HCT116 (cell line): ENCODE measurements at places on chromosomes 6 and 20.

DNA sequence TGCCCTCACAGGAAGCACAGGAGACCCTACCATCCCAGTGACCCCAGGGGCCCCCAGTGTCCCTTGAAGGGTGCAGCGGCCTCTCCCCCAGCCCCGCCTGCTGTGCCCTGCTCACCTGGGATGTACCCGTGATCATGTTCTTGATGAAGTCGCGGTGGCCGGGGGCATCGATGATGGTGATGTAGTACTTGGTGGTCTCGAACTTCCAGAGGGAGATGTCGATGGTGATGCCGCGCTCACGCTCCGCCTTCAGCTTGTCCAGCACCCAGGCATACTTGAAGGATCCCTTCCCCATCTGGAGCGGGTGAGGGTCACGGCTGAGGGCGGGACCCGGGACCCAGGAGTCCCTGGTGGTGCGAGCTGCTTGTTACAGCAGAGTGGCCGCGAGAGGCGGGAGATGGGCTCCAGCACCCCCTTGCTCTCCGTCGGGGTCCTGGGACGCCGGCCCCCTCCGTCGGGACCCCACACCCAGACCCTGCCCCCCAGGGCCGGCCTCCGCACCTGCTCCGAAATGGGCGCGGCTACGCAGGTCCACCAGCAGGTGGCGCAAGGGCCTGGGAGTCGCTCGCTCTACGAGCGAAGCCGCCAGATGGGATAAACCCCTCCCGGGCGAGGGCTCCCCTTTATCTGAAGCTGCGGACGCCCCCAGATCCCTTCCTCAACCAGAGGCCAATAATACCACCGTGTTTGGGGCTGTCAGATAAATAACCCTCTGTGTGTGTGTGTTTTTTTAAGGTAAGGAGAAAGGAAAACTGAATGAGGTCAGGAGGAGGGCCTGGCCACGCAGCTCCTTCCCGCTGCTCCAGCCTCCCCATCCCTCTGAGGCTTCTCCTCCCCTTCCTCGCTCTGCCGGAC lies 2.9 kb downstream of the EEF1A2 start:
- no peak overlapping the region for H3K4me3 ChIP-seq
- H3K4me1 ChIP-seq: peaks cover 17% of the 10 kb centered on the region
- H3K27ac ChIP-seq: peak overlapping the region; percentile 77
- DNase-seq: no peak
- H3K27me3 ChIP-seq: no peaks in the 10 kb centered on the region

GRCh38 chr6:12318749-12319148 lies 28.6 kb downstream of the EDN1 start:
- no peaks in the 10 kb centered on the region for H3K27me3 ChIP-seq
- H3K27ac ChIP-seq: no peak overlapping the region
- H3K4me1 ChIP-seq: peaks cover 6% of the 10 kb centered on the region
- no peak for DNase-seq

GRCh38 chr6:72769459-72770125 lies 147.7 kb downstream of the KCNQ5 start:
- H3K4me1 ChIP-seq: no peaks in the 10 kb centered on the region
- DNase-seq: no peak
- no peak overlapping the region for H3K4me3 ChIP-seq
- no peaks in the 10 kb centered on the region for H3K36me3 ChIP-seq
- 0 out of 2 replicates have a peak, but pooled peaks cover 8% of the 10 kb centered on the region for H3K27me3 ChIP-seq

- H3K4me1 ChIP-seq: no peaks in the 10 kb centered on the region
- no peak overlapping the region for H3K4me3 ChIP-seq
- DNase-seq: no peak
Observed at GRCh38 chr6:83917001-83917400, 57.5 kb downstream of the CYB5R4 start.

DNA sequence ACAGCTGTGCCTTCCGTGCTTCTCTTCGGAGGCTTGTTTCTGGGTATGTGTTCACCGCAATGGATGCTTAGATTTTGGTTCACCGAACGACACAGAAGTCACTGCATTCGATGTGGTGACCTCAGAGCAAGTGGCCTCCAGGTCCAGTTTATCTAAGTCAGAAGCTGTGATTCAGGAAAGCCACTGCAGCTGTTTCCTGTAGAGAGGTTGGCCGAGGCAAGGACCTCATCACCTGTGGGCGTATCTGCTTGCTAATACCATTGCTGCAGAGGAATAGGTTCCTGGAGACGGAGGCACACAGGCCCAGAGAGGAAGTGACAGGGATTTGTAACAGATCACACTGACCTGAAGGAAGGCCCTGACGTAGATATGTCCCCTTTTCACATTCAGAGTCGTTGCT lies 82.7 kb downstream of the FARS2 start:
- no peak overlapping the region for H3K4me3 ChIP-seq
- H3K27ac ChIP-seq: no peak overlapping the region
- no peaks in the 10 kb centered on the region for H3K4me1 ChIP-seq
- DNase-seq: no peak

GRCh38 chr6:150273457-150274309 lies 95.1 kb upstream of the IYD start:
- H3K27ac ChIP-seq: no peak overlapping the region
- H3K4me3 ChIP-seq: no peak overlapping the region
- H3K4me1 ChIP-seq: peaks cover 19% of the 10 kb centered on the region
